ENCODE measurements at places on chromosomes 5 and 9.

- no peak for DNase-seq
Observed at GRCh38 chr9:18365651-18366050, 108.3 kb upstream of the ADAMTSL1 start.

DNA sequence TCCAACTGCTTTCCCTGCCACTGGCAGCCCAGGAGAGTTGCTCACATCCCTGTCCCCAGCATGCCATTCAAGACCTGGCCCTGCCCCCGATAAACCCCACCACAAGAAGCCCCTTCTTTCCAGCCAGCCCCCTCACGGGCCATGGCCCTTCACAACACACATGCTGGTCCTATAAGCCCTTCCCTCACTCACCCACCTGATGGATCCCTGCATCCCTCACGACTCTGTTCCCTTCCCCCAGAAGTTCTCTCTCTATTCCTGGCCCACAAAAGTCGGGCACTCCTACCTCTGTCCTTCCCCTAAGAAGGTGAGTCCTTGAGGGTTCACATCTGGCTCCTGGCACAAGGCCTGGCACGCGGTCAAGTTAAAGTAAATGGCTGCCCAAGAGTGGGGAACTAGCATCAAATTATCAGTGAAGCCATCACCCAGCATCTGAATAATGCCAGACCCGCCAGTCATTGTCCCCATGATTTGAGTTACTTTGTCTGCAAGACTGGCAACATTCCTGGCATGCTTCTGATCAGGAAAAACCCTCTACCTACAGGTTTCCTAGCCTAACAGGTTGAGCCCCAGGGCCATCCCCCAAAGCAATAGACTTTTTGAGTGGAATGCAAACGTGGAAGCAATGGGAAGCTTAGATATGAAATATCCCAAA lies 65.9 kb downstream of the CRB2 start:
- no peak for DNase-seq

DNA sequence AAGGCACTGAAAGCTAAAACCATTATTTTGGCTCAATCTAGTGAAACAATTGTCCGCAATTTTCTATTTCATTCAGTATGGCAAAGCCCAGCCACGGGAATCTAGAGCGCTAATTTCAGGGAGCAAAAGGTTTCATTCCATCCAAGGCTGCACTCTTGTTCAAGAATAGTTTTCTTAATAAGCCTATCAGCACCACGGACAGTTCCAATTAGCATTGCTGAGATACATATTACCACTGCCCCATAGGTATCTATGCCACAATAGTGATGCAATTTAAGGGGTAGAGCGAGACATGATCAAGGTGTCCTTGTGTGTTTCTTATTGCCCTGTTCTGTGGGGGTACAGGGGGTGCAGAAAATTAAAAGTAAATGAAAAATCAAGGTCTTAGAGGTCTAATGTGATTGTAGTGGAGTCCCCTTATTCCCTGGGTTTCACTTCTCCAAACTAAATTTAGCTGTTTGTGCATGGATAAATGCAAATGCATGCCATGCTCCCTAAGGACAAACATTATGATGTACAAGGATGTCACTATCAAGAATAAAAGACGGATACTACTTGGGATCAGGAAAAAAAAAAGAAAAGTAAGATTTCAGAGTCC lies 45.5 kb downstream of the SPOCK1 start:
- no peak for DNase-seq

- DNase-seq, result no peak
Observed at GRCh38 chr9:99561509-99561917, 260.2 kb upstream of the NR4A3 start.

GRCh38 chr9:88017096-88017495 lies 42.8 kb upstream of the CDK20 start:
- no peak for DNase-seq

- no peak for DNase-seq
Observed at GRCh38 chr5:2427983-2428382, 323.5 kb downstream of the IRX2 start.

DNA sequence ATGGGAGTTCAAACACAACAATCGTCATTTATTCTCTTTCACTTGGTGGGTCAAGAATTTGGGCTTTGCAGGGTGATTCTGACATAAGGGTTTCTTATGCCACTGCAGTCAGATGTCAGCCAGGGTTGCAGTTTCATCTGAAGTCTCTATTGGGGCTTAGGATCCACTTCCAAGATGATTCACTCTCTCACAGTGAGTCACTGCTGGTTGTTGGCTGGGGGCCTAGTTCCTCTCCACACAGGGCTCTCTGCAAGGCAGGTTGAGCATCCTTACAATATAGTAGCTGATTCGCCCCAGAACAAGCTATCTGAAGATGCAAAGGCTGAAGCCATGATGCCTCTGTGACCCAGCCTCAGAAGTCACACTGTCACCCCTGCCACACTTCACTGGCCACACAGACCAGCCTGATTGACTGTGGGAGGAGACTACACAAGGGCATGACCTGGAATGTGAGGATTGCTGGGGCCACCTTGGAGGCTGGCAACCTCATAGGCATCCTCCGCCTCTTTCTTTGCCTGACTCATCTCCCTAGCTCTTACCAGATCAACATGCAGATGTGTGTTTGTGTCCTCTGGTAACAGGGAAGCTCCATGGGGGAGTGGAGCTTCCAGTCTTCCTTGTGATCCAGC lies 4.5 kb upstream of the CARD19 start:
- DNase-seq, result no peak

- DNase-seq, result no peak
Observed at GRCh38 chr9:118529624-118530214, 825.5 kb downstream of the TLR4 start.

GRCh38 chr9:12462861-12463260 lies 230.3 kb upstream of the TYRP1 start:
- no peak for DNase-seq

- no peak for DNase-seq
Observed at GRCh38 chr5:19855931-19856330, 132.1 kb downstream of the CDH18 start.

DNA sequence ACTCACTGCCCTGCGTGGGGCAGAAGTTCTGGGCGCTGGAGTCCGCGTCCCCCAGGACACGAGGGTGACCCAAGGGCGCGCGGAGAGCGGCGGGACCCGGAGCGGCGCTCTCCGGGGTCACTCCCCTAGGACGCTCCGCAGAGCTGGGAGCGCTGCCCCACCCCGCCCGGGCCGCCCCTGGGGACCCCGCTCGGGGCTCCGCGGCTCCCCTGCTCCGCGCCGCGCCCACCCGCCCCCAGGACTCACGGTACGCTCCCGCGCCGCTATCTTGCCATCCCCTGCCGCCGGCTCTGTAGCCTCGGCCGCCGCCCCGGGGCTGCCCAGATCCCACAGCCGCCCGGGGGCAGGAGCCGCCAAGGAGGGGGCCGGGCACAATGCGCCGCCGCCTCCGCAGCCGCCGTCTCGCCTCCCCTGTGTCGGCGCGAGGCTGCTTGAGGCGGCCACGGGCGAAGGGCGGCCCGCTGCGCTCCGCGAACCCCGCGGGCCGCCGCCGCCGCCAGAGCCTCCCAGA lies 303 bp downstream of the LIFR start:
- DNase-seq, result no peak

DNA sequence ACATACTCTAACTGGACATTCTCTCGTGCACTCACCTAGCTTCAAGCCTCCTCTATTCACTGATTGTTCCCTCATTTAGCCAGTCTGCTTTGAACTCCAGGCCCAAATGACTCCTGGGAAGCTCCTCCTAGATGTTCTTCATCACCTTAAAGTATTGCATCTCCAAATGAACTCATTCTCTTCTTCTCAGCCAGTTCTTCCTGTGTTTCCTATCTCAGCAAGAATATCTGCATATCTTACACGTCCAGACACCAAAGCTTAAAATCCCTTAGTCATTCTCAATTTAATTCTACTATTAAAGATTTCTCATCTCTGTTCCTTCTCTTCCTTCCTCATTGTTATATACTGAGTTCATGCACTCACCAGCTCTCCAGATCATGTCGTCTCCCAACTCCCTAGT lies 118.6 kb upstream of the DAB2 start:
- DNase-seq, result no peak

DNA sequence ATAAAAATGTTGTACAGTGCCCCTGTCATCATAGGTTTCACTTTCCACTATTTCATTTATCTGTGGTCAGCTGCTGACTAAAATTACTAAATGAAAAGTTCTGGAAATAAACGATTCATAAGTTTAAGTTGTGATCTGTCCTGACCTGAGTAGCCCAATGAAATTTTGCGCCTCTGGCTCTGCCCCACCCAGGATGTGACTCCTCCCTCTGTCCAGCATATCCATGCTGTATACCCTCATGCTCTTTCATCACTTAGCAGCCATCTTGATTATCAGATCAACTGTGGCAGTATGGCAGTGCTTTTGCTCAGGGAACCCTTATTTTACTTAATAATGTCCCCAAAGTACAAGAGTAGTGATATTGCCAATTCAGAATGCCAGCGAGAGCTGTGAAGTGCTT lies 97.3 kb downstream of the STARD4 start:
- no peak for DNase-seq

GRCh38 chr5:157197086-157197485 lies 16.4 kb downstream of the ITK start:
- DNase-seq, result no peak

GRCh38 chr9:112311497-112311896 lies 21.9 kb downstream of the PTBP3 start:
- DNase-seq, result no peak

DNA sequence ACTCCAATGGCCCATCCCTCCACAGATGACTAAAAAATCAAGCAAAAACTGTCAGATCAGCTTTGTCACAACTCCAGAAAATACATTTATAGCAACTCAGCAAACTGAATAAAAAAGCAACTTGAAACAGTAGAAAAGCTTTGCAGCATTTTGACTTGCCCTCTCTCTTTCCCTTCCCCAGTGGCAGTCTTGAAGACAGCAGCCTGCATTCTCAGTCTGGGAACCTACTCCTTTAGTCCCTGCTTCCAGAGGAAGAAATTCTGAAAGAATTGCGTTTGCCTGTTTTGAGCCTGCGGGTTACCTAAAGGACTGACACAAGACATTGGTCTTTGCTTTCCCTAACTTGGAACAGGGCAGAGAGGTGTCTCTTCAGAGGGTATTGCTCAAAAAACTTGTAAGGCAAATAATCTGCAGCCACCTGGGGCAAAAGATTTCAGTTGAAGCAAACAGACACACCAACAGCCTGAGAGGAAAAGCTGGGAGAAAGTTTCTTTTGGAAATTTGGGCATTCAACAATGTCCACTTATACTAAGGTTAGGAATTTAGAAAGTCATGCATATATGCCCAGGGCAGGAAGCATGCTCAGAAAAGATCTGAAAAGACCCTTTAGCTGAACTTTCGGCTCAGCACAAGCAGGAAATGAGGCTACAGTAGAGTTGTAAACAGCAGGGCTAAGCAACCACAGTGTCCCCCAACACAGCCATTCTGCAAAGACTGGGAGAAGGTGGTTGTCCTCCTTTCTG lies 15.2 kb upstream of the SLC35D2 start:
- no peak for DNase-seq

- no peak for DNase-seq
Observed at GRCh38 chr5:174733091-174733690, 8.8 kb downstream of the MSX2 start.

DNA sequence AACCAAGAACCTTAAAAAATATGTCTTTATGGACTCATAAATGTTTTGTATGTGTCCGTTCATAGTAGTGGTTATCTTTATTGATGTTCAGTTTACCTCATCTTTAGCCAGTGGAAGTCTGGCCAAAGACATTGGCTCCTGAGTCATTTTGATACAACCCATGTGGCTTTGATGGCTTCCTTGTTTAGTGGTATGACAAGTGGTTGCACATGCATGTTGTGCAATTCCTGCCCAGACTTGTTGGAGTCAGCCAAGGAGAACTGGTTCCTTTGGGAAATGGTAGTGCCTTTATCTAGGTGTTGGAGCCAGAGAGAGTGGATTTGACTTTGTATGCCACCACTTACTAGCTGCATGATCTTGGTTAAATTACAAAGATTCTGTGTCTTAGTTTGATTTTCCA lies 94.3 kb downstream of the RPS23 start:
- DNase-seq, result peak; percentile 32

DNA sequence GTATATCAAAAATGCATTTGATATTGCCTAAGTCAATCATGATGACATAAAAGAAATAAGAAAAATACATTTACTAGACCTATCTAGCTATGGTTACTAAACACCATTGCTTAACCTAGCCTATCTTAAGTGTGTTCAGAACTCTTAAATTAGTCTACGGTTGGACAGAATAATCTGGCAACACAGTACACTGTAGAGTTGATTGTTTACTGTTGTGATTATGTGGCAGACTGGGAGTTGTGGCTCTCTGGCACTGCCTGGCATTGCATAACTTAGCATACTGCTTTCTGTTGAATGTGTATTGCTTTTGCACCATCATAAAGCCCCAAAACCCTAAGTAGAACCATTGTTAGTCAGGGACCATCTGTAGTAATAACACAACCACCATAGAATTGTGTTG lies 21.2 kb upstream of the ZFAND5 start:
- no peak for DNase-seq

DNA sequence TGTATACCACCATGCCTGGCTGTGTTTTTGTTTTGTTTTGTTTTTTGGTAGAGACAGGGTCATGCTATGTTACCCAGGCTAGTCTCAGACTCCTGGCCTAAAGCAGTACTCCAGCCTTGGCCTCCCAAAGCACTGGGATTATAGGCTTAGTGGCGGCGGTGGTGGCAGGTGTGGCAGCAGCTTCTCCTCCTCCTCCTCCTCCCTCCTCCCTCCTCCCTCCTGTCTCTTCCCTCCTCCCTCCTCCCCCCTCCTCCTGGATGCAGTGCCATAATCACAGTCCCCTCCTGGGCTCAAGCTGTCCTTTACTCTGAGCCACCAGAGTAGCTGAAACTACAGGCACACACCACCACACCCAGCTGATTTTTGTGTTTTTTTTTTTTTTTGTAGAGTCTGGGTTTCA lies 71.2 kb downstream of the UHRF2 start:
- no peak for DNase-seq

DNA sequence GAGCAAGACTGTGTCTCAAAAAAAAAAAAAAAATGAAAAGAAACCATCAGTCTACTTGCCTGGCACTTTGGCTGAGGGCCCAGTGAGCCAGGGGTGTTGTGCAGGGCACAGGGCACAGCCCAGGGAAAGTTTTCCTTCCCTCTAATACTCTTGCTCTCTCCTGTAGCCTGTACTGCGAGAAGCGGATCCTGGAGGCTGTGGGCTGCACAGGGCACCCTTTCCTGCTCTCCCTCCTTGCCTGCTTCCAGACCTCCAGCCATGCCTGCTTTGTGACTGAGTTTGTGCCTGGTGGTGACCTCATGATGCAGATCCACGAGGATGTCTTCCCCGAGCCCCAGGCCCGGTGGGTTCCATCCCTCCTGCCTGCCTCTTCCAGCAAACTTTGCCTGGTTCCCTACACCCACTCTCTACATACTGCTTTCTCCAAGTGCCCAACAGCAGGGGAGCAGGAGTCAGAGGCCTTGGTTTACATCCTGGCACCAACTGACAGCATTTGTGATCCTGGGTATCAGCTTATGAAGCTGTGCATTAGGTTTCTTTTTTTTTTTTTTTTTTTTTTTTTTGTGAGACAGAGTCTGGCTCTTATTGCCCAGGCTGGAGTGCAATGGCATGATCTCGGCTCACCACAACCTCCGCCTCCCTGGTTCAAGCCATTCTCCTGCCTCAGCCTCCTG lies 7.2 kb downstream of the ZDHHC12 start:
- no peak for DNase-seq

- no peak for DNase-seq
Observed at GRCh38 chr9:347667-348292, 133.1 kb downstream of the DOCK8 start.
